ENCODE measurements at places on chromosomes 7 and 10.

DNA sequence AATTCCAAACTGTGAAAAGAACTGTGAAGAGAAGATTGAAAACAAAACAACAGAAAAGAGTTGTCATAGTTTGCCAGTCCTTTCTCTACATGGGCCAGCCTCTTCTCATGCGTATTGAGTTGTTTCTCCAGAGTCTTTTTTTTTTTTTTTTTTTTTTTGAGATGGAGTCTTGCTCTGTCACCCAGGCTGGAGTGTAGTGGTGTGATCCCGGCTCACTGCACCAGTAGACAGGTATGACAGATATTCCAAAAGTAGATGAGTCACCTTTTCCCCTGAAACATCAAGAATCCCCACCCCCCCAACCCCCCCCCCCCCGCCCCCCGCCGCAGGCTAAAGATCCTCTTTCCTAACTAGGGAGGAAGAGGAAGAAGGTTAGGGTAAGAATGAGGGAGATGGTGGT lies 15.6 kb upstream of the KMT2C start:
- no peak for DNase-seq

- peak; percentile 62 for DNase-seq
Measured at GRCh38 chr7:20219446-20220292, 2.5 kb upstream of the MACC1 start.

DNA sequence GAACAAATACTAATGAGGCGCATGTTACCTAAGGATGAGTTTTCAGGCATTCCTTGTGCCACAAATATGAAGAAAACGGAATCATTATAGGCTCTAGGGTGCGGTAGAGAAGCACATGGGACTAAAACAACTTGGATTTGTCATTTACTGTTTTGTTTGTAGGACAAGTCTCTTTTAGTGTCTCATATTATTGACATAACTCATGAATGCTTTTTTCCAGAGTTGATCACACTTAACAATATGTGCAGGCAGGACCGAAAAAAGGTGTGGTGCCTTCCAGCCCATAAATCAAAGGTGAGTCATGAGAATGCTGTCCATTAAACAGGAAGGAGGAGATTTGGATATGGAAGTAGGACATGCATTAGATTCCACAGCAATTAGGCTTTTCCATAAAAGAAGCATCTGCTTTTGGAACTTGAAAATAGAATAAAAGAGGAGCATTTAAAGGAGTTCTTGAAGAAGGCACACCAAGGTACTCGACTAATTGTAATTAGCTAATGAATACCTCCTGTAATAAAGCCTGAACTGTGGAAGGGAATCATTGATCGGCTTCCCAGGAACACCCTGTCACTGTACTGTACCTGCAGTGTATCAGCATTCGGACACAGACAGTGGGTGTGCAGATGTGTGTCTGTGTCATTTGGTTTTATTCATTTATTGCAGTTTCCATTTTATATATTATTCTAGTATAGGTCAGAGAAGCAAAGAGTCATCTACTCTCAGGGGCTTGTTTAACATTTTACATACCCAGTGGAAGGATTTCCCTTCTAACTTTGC lies 119.7 kb upstream of the KLF14 start:
- DNase-seq = no peak

- no peak for DNase-seq
Measured at GRCh38 chr10:132256866-132257265, 50.9 kb downstream of the STK32C start.

GRCh38 chr7:154914996-154915380 lies 87.9 kb downstream of the PAXIP1 start:
- no peak for DNase-seq

- no peak for DNase-seq
Measured at GRCh38 chr7:47739891-47740290, 158.0 kb upstream of the TNS3 start.

DNA sequence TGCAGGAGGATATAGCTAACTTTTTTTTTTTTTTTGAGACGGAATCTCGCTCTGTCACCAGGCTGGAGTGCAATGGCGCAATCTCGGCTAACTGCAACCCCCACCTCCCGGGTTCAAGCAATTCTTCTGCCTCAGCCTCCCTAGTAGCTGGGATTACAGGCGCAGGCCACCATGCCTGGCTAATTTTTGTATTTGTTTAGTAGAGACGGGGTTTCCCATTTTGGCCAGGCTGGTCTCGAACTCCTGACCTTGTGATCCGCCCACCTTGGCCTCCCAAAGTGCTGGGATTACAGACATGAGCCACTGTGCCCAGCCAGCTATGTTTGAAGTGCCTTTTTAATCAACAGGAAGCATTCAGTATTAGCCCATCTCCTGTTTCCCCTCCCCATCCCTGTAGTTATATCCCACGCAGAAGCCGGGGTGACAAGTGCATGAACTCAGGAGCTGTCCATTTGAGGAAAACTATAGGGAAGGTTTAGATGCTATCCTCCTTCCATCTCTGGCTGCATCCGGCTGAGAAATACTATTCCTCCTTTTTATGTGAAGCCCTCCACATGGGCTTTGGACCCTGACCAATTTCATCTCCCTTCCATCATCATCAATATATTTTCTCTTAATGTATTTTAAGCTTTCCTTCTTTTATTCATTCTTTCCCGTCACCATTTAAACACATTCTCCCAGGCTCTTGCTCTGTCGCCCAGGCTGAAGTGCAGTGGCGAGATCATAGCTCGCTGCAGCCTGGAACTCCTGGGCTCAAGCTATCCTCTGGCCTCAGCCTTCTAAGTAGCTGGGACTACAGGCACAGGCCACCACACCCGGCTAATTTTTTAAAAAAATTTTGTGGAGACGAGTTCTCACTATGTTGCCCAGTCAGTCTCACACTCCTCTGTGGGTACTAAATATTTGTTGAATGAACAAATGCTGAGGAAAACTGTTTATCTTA lies 1.3 kb upstream of the POT1 start:
- no peak for DNase-seq

DNA sequence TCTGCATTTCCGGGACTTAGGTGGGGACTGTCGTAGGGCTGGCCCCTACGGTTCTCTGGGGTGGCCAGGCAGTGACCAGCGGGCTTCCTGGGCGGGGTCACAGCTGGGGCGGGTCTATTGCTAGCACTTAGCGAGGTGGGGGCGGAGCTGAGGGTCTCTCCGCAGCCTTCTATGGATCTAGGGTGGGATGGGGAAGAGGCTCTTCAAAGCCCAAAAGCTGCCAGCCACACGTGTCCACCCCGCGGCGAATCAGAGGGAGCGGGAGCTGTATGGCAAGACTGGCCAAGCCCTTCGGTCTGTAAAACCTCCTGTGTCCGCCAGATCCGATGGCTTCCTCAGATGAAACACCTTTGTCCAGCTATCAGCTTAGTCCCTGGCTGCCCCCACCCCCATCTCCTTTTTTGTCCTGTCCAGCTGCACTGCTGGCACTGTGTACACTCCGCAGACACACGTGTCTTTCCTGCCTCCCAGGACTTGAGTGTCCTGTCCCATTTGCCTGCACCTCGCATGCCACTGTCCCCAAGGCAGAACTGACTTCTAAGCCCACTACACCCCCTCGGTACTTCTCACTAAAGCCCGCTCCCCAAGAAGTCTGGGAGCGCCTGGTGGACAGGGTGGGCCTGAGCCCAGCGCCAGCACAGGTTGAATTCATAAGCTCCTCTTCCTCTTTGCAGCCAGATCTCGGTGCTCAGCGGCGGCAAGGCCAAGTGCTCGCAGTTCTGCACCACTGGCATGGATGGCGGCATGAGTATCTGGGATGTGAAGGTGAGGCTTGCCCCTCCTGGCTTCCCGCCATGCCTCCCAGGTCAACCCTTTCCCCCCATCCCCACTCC lies 14.8 kb downstream of the PDAP1 start:
- DNase-seq = peak; percentile 84

GRCh38 chr10:71471006-71471405 lies 74.3 kb downstream of the CDH23 start:
- DNase-seq = no peak

DNA sequence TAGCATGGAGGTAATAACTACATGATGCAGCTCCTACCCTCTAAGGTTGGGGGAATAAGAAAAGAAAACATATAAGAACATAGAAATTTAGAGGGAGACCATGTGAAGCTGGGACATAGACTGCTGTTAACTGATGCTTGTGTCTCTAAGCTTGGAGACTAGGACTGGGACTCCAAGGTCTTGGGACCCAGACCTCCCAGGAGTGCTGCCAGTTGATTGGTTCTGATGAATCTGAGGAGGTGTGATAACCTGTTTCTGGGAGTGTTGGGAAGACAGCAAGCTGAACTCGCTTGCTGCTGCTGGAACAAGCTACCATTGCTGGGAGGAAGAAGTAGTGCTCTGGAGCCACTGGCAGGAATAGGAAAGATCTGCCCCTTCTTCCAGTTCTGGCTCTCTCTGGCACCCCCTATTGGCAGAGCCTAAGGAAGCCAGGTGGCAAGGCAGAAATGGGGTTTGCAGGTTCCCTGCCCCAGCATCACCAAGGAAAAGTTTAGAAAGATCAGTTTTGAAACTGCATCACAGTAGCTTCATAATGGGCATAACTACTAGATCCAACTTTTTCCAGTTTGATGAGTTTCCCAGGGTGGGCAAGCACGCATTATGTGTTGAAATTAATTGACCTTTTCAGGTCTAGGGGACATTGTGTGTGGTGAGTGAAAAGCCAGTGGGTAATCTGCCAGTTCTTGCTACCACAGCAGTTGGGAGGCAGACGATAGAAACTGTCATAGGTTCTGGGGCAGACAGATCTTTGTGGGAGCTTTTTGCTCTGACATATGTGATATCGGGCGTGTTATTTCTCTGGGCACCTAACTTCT lies 140.7 kb downstream of the SND1 start:
- DNase-seq = no peak

DNA sequence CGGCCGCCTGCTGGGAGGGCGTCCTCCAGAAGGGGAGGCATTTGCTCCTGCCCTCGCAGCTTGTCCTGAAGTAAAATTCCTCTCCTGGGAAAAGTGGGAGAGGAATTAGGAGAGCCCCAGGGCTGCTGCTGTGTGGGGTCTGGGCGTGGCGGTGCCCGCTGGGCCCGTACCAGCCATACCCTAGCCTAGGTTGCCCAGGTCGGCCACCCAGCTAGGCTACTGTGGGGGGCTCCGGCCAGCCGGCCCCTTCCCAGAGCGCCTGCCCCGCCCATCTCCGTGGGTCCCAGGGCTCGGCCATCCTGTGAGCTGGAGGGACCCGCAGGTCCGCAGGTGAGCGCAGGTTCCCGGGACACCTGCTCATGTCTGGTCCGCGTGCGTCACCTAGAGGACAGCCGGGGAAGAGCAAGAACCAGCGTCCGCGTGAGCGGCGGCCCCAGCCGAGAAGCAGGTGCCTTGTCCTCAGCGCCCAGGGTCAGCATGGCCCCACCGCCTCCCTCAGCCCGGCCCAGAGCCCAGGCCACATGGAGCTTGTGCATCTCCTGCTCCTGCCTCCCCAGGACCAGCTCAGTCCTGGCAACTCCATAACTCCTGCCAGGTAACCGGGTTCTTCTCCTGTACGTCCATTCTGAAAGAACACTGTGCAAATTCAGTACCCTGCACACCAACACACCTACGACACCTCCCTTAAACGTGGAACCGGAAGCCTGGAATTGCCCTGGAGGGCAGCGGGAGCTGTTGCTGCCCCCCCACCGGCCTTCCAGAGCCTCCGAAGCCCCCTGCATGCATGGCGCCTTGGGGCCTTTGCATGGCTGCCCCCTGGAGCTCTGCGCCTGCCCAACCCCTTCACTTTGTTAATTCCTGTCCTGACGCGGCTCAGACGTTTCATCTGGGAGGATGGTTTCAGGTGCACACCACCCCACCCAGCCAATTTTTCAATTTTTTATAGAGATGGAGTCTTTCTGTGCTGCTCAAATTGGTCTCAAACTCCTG lies 22.8 kb upstream of the FOXL3 start:
- peak; percentile 29 for DNase-seq

- no peak for DNase-seq
Measured at GRCh38 chr7:95963446-95963990, 191.2 kb downstream of the DYNC1I1 start.

GRCh38 chr7:128031901-128032604 lies 816 bp upstream of the LRRC4 start:
- DNase-seq = peak; percentile 69

GRCh38 chr7:91431601-91432000 lies 167.4 kb downstream of the FZD1 start:
- DNase-seq = no peak

- no peak for DNase-seq
Measured at GRCh38 chr10:20289070-20289828, 473.0 kb downstream of the PLXDC2 start.

GRCh38 chr10:132783165-132783939 lies 2.6 kb downstream of the NKX6-2 start:
- no peak for DNase-seq

DNA sequence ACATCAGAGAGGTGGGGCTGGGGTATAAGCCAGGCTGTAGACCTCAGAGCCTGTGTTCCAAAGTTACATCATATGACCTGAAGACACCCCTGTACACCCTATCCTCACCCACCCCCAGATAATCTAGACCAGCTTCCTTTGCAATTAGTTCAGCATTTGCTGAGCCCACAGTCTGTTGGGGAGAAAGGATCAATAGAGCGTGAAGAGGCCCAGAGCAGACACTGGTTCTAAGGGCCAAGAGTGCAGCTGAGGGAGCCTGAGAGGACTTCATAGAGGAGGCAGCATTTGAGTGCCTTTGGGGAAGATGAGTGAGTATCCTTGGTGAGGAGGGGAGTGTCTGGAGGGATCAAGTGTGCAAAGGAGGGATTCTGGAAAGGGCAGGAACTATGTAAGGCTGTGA lies 58.6 kb downstream of the PRF1 start:
- no peak for DNase-seq
